ENCODE measurements at places on chromosomes 7 and 10. TPM values are rescaled to one million over a fixed set of nuclear protein-coding genes. Genes with fewer than 3 reads are reported as not detected.

GRCh38 chr10:54666192-54666591, 134.8 kb downstream of the PCDH15 start:
- no peaks in the 10 kb centered on the region for H3K4me1 ChIP-seq
- no peaks in the 10 kb centered on the region for H3K36me3 ChIP-seq
- no peak for DNase-seq
- no peak overlapping the region for H3K27ac ChIP-seq
- no peaks in the 10 kb centered on the region for H3K27me3 ChIP-seq

DNA sequence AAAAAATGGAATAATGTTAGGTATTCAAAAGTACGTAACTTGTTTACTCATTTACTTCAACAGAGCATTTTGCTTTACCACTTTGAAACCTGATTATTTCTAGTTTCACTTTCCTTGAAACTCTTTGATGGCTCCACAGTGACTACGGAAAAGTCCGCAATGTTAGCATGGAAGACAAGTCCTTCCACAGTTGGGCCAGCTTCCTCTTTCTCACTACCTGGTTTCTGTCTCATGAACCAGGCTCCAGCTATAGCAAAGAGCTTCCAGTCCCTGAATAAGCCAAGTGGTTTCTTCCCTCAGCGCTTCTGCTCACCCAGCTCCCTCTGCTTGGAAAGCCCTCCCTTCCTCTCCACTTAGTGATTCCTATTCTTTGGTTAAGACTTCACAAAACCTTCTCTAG, 44.8 kb upstream of the SLC16A12 start:
- no peak overlapping the region for H3K27ac ChIP-seq
- no peak for DNase-seq
- no peaks in the 10 kb centered on the region for H3K27me3 ChIP-seq
- H3K36me3 ChIP-seq, result no peaks in the 10 kb centered on the region
- H3K4me1 ChIP-seq, result no peaks in the 10 kb centered on the region

GRCh38 chr7:20783700-20784387, 2.8 kb downstream of the SP8 start:
- H3K36me3 ChIP-seq, result no peaks in the 10 kb centered on the region
- no peak overlapping the region for H3K4me3 ChIP-seq
- H3K4me1 ChIP-seq, result no peaks in the 10 kb centered on the region

GRCh38 chr10:112461029-112461887, 14.2 kb downstream of the VTI1A start:
- H3K4me3 ChIP-seq, result no peak overlapping the region
- DNase-seq, result no peak
- H3K36me3 ChIP-seq, result peaks cover 25% of the 10 kb centered on the region
- H3K4me1 ChIP-seq, result no peaks in the 10 kb centered on the region
- no peaks in the 10 kb centered on the region for H3K27me3 ChIP-seq

DNA sequence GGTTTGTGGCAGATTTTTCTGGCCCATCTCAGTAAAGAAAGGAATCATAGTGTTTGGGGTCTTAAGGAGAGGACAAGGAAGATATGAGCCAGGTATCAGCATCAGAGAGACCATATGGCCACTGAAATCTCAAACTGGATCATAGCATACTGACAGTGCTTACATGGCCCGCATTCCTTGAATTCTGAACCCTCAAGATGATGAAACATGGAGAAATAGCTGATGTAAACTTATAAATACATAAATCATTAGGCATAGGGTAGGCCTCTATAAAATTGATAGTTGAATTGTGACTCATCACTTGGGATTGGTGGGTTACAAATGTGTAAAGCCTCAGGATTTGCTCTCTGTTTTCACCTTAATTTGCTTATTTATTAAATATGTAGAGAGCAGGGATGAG, 688.5 kb downstream of the CNTNAP2 start:
- no peaks in the 10 kb centered on the region for H3K4me1 ChIP-seq
- DNase-seq, result no peak
- H3K4me3 ChIP-seq, result no peak overlapping the region
- no peaks in the 10 kb centered on the region for H3K27me3 ChIP-seq
- H3K27ac ChIP-seq, result no peak overlapping the region
- H3K36me3 ChIP-seq, result no peaks in the 10 kb centered on the region

GRCh38 chr7:29488203-29488970, 75.2 kb upstream of the PRR15 start:
- no peak overlapping the region for H3K27ac ChIP-seq
- no peak for DNase-seq
- H3K4me1 ChIP-seq, result no peaks in the 10 kb centered on the region
- H3K4me3 ChIP-seq, result no peak overlapping the region
- no peaks in the 10 kb centered on the region for H3K36me3 ChIP-seq

The CRHR2 gene
- not detected for total RNA-seq

The AQP1 gene
- total RNA-seq, result 6.7 TPM
